ENCODE measurements at places on chromosomes 4 and X. TPM values are rescaled to one million over a fixed set of nuclear protein-coding genes. Genes with fewer than 3 reads are reported as not detected.
A peak's percentile ranks its signal among the peaks of the same experiment; 100 is the strongest.

GRCh38 chrX:38890326-38890725 is 89.1 kb downstream of the MID1IP1 start:
- no peak for DNase-seq
- no peaks in the 10 kb centered on the region for H3K4me1 ChIP-seq
- no peak overlapping the region for H3K4me3 ChIP-seq
- H3K27me3 ChIP-seq: no peaks in the 10 kb centered on the region
- H3K36me3 ChIP-seq: no peaks in the 10 kb centered on the region

MAGEB17 gene
- not detected for total RNA-seq

DNA sequence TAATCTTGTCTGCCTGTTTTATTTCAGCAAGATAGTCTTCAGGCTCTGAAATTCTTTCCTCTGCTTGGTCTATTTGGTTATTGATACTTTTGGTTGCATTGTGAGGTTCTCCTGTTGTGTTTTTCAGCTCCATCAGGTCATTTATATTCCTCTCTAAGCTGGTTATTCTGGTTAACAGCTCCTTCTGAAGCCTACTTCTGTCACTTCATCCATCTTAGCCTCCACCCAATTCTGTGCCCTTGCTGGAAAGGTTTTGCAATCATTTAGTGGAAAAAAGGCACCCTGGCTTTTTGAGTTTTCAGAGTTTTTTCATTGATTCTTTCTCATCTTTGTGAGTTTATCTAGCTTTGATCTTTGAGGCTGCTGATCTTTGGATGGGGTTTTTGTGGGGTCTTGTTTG is 647.7 kb downstream of the SPRY1 start:
- no peaks in the 10 kb centered on the region for H3K27me3 ChIP-seq
- H3K4me1 ChIP-seq: no peaks in the 10 kb centered on the region
- H3K36me3 ChIP-seq: no peaks in the 10 kb centered on the region

DNA sequence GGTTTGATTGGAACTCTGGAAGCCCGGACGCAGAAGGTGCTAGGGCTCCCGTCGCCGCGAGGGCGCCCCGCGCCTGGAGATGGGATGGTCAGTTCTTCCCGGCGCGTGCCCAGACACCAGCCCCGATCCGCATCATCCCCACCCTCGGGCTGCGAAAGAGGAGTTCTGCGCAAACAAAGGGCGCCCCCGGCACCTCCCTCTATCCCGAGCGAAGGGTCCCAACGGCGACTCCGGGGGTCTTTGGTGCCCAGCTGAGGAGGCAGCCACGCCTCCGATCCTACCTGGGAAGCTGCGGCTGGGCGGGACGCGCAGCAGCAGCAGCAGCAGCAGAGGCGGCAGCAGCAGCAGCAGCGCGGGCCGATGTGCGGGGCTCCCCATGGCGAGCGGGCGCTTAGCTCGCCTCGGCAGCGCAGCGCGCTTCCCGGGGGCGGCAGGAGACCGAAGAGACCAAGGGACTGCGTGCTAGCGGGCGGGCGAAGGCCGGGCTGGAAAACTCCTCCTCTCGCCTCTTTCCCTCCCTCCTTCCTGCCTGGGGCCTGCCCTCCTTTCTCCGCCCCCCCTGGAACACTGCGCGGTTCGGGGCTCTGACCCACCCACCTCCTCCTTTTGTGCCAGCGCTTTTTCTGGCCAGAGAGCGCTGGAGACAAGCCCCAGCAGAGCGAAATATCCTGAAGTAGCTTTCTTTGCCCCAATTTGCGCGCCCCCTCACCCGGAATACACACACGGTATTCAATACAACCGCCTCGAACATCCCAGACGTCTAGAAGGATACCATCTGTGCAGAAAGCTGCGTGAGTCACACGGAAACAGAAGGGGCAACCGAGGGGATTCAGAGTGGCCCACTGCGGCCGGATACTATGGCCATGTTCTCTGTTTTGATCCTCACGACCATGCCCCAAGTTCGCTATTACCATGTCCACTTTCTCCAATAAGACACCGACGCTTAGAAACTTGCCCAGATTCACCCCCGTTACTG is at the start of gene SRPX:
Gene SRPX (minus strand): TSS at position 457 of the 976 bp plus-strand sequence. CDS start 79 bp downstream, at position 378.
- DNase-seq: no peak
- H3K27ac ChIP-seq: peak within 1 kb of the TSS; percentile 63
- peak within 1 kb of the TSS; percentile 49 for H3K4me3 ChIP-seq
- no peaks in the 10 kb centered on the region for H3K36me3 ChIP-seq
- H3K4me1 ChIP-seq: no peaks in the 10 kb centered on the region
- H3K27me3 ChIP-seq: no peaks in the 10 kb centered on the region

GRCh38 chrX:26649534-26649933 is 433.6 kb downstream of the MAGEB5 start:
- H3K4me3 ChIP-seq: no peak overlapping the region
- no peaks in the 10 kb centered on the region for H3K36me3 ChIP-seq
- no peak overlapping the region for H3K27ac ChIP-seq
- H3K27me3 ChIP-seq: no peaks in the 10 kb centered on the region
- no peak for DNase-seq

CT45A3 gene
- total RNA-seq: not detected

FAM133A gene
- total RNA-seq: 0.35 TPM

DNA sequence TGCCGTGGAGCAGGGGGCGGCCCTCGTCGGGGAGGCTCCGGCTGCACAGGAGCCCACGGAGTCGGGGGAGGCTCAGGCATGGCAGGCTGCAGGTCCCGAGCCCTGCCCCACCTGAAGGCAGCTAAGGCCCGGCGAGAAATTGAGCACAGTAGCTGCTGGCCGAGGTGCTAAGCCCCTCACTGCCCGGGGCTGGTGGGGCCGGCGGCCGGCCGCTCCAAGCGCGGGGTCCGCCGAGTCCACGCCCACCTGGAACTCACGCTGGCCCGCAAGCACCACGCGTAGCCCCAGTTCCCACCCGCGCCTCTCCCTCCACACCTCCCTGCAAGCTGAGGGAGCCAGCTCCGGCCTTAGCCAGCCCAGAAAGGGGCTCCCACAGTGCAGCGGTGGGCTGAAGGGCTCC is 589.4 kb downstream of the PPP4R3C start:
- H3K4me3 ChIP-seq: no peak overlapping the region
- DNase-seq: no peak
- no peaks in the 10 kb centered on the region for H3K4me1 ChIP-seq

SOD3 gene
- 94.9 TPM for total RNA-seq

DNA sequence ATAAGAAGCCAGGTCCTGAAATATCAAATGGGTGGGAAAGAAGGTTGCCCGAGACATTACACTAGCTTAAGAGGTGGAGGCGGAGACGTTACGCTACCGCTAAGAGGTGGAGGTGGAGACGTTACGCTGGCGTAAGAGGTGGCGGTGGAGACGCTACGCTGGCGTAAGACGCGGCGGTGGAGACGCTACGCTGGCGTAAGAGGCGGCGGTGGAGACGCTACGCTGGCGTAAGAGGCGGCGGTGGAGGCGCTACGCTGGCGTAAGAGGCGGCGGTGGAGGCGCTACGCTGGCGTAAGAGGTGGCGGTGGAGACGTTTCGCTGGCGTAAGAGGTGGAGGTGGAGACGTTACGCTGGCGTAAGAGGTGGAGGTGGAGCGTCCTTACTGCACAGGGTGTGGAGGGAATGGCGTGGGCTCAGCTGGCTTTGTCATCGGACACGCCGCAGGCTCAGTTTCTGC is 12.8 kb downstream of the CYP4V2 start:
- peaks cover 6% of the 10 kb centered on the region for H3K36me3 ChIP-seq
- no peak overlapping the region for H3K27ac ChIP-seq
- H3K4me3 ChIP-seq: no peak overlapping the region
- peaks cover 4% of the 10 kb centered on the region for H3K4me1 ChIP-seq

DNA sequence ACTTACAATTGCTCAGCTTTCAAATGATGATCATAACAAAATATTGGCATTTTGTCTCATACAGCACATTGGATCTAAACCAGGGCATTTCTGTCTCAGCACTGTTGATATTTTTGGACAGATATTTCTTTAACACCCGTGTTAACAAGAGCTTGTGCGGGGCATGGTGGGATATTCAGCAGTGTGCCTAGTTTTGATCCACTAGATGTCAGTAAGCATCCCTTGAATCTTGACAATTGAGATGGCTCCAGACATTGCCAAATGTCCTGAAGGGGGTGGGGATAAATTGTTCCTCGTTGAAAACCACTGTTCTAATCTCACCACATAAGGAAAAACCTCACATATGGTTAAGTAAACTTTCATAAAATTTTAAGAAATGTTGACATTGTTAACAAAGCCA is 806.3 kb downstream of the STIM2 start:
- DNase-seq: no peak
- H3K36me3 ChIP-seq: no peaks in the 10 kb centered on the region
- no peak overlapping the region for H3K4me3 ChIP-seq
- no peaks in the 10 kb centered on the region for H3K4me1 ChIP-seq
- H3K27ac ChIP-seq: no peak overlapping the region

- no peak for DNase-seq
- H3K36me3 ChIP-seq: no peaks in the 10 kb centered on the region
- no peak overlapping the region for H3K27ac ChIP-seq
- H3K27me3 ChIP-seq: no peaks in the 10 kb centered on the region
- no peaks in the 10 kb centered on the region for H3K4me1 ChIP-seq
- H3K4me3 ChIP-seq: no peak overlapping the region
Observed at GRCh38 chr4:157838366-157838765, 334.5 kb downstream of the GASK1B start.

DNA sequence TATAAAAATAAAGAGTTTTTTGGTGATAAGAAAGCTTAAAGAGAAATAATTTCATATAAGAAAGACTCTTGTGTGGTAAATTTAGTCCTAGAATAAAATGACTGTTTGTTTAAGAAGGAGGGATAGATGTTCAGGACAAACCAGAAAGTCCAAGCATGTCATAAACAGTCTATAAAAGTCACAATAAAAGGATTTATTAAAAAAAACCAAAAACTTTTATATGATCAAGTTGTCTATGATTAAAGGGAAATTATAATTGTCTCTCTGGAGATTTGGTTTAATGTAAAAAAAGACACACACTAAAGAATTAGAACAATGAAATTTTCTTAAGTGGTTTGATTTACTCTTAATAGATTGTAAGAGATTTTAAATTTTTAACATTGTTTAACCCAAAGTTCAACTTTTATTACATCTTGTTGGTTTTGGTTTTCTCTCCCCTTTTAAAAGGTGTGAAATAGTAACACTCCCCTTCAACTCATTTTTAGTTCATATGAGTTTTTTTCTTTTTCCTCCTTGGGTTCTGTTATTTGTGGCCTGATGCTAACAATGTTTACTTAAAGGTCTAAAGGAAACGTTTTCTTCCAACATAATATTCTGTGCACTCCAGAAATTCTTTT is 89.7 kb downstream of the PDHA2 start:
- H3K4me3 ChIP-seq: no peak overlapping the region
- no peak overlapping the region for H3K27ac ChIP-seq
- no peaks in the 10 kb centered on the region for H3K36me3 ChIP-seq

DNA sequence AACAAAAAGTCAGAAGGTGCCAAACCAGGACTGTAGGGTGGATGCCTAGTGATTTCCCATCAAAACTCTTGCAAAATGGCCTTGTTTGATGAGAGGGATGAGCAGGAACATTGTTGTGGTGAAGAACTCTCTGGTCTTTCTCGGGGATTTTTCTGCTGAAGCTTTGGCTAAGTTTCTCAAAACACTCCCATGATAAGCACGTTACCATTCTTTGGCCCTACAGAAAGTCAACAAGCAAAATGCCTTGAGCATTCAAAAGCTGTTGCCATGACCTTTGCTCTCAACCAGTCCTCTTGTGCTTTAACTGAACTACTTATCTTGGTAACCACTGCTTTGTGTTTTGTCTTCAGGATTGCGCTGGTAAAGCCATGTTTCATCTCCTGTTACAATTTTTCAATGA is 3.0 kb upstream of the SEC31A start:
- peaks cover 25% of the 10 kb centered on the region for H3K36me3 ChIP-seq
- peaks cover 33% of the 10 kb centered on the region for H3K4me1 ChIP-seq
- H3K27me3 ChIP-seq: no peaks in the 10 kb centered on the region
- no peak for DNase-seq

LRIT3 gene
- not detected for total RNA-seq

ANTXR2 gene
- 32.8 TPM for total RNA-seq

GRCh38 chr4:130044788-130045531 is 949.0 kb downstream of the C4orf33 start:
- no peaks in the 10 kb centered on the region for H3K27me3 ChIP-seq
- DNase-seq: no peak
- no peaks in the 10 kb centered on the region for H3K4me1 ChIP-seq
- no peaks in the 10 kb centered on the region for H3K36me3 ChIP-seq
- no peak overlapping the region for H3K4me3 ChIP-seq

GYPE gene
- total RNA-seq: 1.5 TPM

- no peaks in the 10 kb centered on the region for H3K27me3 ChIP-seq
- no peak for DNase-seq
- no peak overlapping the region for H3K27ac ChIP-seq
Observed at GRCh38 chrX:108537005-108537404, 97.4 kb downstream of the COL4A5 start.

MTCP1 gene
- 0.85 TPM for total RNA-seq

GRCh38 chrX:87626996-87627395 is 109.4 kb downstream of the KLHL4 start:
- no peak overlapping the region for H3K4me3 ChIP-seq
- DNase-seq: no peak
- H3K4me1 ChIP-seq: no peaks in the 10 kb centered on the region
- no peaks in the 10 kb centered on the region for H3K27me3 ChIP-seq
- no peak overlapping the region for H3K27ac ChIP-seq

GRCh38 chr4:26860922-26861433 is 337 bp downstream of the STIM2 start:
- H3K27me3 ChIP-seq: no peaks in the 10 kb centered on the region
- peak overlapping the region; percentile 73 for H3K4me3 ChIP-seq
- DNase-seq: no peak
- H3K4me1 ChIP-seq: peaks cover 65% of the 10 kb centered on the region

DNA sequence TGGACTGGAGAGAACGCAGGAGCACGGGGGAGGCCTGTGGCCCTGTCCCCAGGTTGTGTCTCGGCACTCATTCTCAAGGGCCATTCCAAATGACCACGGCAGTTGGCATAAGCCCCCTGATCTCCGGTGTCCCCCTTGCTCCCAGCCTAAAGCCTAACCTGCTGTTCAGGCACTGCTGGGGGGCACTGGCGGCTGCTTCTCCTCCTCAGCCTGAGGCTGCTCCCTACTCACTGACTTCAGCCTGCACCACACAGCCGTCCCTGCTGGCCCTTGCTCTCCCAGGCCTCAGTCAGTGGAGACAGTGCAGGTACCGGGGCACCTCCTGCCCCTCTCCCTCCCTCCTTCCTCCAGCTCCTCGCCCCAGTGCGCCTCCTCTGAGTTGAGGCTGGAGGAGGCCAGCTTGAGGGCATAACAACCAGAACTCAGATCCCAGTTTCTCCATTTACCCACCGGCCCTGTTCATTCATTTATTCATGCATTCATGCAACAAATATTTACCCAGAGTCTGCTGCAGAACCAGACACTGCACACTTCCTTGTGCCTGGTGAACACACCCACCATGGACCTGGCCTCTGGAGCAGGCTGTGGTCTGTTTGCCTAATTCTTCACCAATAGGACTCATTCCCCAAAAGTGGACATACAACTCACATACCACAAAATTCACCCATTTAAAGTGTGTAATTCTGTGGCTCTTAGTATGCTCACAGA is 65.0 kb downstream of the CPZ start:
- H3K4me3 ChIP-seq: no peak overlapping the region
- H3K4me1 ChIP-seq: no peaks in the 10 kb centered on the region
- no peaks in the 10 kb centered on the region for H3K27me3 ChIP-seq
- no peaks in the 10 kb centered on the region for H3K36me3 ChIP-seq

- DNase-seq: no peak
- peaks cover 89% of the 10 kb centered on the region for H3K4me1 ChIP-seq
- H3K36me3 ChIP-seq: peaks cover 35% of the 10 kb centered on the region
- H3K4me3 ChIP-seq: no peak overlapping the region
Observed at GRCh38 chr4:94525993-94526728, 74.4 kb downstream of the PDLIM5 start.

GPC4 gene
- total RNA-seq: 5.8 TPM
